ENCODE measurements at places on chromosomes 3 and 15.

GRCh38 chr15:88637841-88638625, 783 bp upstream of the ISG20 start:
- H3K36me3 ChIP-seq = no peaks in the 10 kb centered on the region
- peak overlapping the region; percentile 43 for H3K4me3 ChIP-seq
- no peak for DNase-seq
- no peaks in the 10 kb centered on the region for H3K27me3 ChIP-seq

DNA sequence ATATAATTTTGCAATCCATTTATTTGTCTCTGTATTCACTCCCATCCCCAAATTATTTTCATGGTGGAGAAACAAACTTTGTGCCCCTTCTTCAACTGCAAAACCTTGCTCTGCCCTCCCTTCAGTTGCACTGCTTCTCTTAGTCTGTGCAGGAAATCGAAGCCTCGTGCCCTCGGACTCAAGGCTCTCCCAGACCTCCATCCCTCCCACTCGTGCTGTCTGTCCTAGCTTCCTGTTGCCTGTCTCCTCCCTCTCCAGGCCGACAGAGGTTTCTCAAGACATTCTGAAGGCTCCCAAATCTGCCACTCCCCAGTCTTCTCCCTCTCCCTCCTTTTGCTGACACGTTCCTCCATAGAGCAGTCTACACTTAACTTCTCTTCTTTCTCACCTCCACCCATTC, 177.6 kb downstream of the PDZRN3 start:
- DNase-seq = no peak
- peaks cover 23% of the 10 kb centered on the region for H3K4me1 ChIP-seq
- H3K36me3 ChIP-seq = no peaks in the 10 kb centered on the region
- no peak overlapping the region for H3K27ac ChIP-seq

DNA sequence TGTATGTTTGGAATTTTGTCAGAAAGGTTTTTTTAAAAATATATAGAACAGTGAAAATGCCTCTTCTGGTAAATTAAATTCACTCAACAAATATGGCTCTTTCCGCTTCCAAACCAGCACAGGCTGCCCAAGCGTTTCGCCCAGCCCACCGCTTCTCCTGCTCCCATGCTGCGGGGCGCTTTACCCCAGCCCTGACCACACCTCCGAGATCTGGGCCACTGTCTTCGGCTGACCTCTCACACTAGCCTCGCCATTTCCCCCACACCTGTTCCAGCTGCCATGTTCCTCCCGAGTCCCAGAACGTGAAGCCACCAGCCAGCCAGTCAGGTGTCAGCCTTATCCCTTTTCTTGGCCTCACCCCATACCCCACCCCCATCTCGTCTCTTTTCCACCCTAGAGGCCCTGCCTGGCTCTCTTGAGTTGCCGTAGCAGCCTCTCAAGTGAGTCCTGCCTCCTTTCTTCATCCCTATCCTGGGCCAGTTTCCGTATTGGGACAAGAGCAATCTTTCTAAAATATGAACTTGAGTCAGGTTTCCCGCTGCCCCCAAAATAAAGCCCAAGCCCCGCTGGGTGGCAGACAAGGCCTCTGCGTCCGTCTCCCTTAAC, 46.5 kb downstream of the SLC12A8 start:
- DNase-seq = no peak
- H3K27me3 ChIP-seq = no peaks in the 10 kb centered on the region
- no peaks in the 10 kb centered on the region for H3K36me3 ChIP-seq
- H3K4me1 ChIP-seq = peaks cover 11% of the 10 kb centered on the region

DNA sequence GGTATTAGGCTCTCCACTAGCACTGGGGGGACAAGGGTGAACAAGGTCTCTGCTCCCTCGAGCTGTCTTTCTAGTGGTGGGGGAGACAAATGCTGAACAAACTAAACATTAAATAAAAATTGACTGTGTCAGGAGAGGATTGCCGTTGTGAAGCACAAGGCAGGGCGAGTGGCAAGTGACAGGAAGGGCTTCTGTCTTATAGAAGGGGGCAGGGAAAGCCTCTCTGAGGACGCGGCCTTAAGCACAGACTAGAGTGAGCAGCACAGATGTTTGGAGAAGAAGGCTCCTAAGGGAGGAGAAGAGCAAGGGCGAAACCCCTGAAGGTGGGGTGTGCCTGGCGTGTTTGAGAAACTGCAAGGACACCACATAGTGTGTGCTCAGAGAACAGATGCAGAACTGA, 50.9 kb upstream of the ATP2B2 start:
- no peak overlapping the region for H3K27ac ChIP-seq
- no peaks in the 10 kb centered on the region for H3K36me3 ChIP-seq
- H3K4me3 ChIP-seq = no peak overlapping the region
- no peaks in the 10 kb centered on the region for H3K4me1 ChIP-seq
- no peaks in the 10 kb centered on the region for H3K27me3 ChIP-seq
- peak; percentile 55 for DNase-seq

DNA sequence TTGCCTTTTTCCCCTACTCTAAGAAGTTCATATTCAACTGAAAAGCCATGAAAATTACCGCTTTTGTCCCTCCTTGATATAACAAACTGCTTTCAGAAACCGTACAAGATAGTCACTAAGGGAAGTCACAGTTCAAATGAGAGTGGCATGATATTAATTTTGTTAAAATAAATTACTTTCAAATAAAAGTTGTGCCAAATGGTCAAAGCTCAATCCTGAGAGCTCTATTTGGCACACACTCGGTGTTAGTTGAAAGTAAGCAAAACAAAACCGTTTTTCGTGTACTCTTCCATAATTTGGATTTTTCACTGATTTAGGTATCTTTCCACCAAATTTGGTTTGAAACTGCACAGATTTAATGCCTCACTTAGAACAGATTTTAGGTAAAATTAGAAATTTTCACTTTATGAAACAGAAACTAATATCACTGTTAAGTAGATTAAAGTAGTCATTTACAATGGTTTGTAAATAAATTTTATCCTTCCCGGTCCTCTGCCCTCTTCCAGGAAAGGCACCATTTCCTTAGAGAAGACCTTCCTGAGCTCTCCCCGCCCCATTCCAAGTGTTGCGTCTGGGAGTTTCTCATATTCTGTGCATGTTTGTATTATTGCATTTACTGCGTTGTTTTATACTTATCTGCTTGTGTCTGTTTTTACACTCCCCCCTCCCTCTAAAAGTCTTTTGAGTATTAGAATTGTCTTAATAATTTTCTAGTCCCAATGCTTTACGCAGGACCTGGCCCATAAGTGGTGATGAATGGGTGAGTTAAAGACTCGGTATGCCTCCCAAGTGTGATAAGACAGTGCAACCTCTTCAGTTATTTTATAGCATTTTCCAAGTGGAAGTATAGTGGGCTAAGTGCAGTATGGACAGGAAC, 853 bp downstream of the TCAIM start:
- H3K27me3 ChIP-seq = no peaks in the 10 kb centered on the region
- peaks cover 20% of the 10 kb centered on the region for H3K4me1 ChIP-seq
- H3K4me3 ChIP-seq = peak overlapping the region; percentile 78
- no peak for DNase-seq

- H3K27ac ChIP-seq = no peak overlapping the region
- no peaks in the 10 kb centered on the region for H3K27me3 ChIP-seq
- no peaks in the 10 kb centered on the region for H3K4me1 ChIP-seq
Observed at GRCh38 chr3:42631620-42632019, 21.9 kb upstream of the ZBTB47 start.

GRCh38 chr3:55160241-55160983, 232.6 kb upstream of the LRTM1 start:
- H3K4me1 ChIP-seq = peaks cover 10% of the 10 kb centered on the region
- H3K36me3 ChIP-seq = no peaks in the 10 kb centered on the region
- no peaks in the 10 kb centered on the region for H3K27me3 ChIP-seq

DNA sequence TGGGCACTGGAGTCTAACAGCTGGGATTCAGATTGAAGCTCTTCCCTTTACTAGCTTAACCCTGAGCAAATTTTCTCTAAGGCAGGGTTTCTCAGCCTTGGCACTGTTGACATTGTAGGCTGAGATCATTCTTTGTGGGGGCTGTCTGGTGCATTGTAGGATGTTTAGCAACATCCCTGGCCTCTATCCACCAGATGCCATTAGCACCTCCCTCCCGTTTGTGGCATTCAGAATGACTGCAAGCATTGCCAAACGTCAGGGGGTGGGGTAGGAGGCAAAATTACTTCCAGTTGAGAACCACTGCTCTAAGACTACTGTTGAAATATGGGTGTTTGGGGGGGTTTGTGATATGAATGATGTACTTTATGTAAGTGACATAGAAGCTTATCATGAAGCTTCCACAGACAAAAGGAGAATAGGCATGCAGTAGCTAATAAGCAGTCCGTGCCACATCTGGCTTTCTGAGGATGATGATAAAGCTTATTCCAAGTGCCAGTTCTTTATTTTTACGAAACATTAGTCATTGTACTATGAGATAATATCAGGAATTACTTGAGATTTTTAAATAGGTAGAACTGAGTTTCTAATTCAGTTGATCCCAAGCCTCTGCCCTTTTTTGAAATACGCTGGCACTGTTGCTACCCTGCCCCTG, 39.3 kb downstream of the NKIRAS1 start:
- H3K36me3 ChIP-seq = no peaks in the 10 kb centered on the region
- no peak overlapping the region for H3K27ac ChIP-seq
- no peak overlapping the region for H3K4me3 ChIP-seq
- no peaks in the 10 kb centered on the region for H3K27me3 ChIP-seq
- H3K4me1 ChIP-seq = peaks cover 49% of the 10 kb centered on the region
- no peak for DNase-seq

DNA sequence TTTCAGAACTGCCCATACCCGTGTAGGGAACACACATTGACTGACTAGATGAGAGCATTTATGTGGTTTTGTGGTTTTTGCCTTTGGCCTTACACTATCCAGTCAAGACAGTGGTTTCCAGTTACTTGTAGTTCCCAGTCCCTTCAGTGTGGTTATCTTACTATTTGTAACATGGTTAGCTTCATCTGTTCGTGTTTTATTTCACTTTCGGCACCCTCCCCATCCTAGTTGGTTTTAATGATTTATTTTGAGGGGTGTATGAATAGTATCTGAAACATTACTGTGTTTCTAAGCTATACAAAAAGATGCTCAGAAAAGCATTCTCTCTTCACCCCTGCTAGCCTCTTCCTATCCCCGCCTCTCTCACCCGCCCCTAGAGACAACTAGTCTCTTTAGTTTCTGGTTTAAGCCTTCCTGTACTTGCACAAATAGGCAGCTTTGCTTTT, 14.1 kb downstream of the LYSMD4 start:
- H3K27ac ChIP-seq = no peak overlapping the region
- peak; percentile 7 for DNase-seq
- no peak overlapping the region for H3K4me3 ChIP-seq
- H3K36me3 ChIP-seq = no peaks in the 10 kb centered on the region
- H3K27me3 ChIP-seq = no peaks in the 10 kb centered on the region

- no peaks in the 10 kb centered on the region for H3K4me1 ChIP-seq
- H3K27ac ChIP-seq = no peak overlapping the region
- H3K27me3 ChIP-seq = no peaks in the 10 kb centered on the region
Observed at GRCh38 chr15:33716025-33716424, 252.3 kb upstream of the CHRM5 start.

DNA sequence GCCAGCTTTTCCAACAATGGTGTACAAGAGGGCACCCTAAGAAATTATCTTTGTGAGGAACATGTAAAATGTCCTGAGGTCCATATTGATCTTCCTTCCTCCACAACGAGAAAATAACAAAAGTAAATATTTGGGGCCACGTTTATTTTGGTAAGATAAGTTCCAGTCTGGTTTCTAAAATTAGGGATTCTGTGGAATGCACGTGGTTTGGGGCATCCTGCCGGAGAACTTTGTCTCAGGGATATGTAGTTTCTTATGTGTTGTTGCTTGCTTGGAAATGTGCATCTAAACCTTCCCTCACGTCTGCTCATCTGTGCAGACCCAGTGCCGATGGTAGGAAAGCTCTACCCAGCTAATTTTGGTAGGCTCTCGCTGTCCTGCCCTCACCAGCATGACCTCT, 62.8 kb downstream of the CTDSPL start:
- peak overlapping the region; percentile 51 for H3K27ac ChIP-seq
- H3K36me3 ChIP-seq = no peaks in the 10 kb centered on the region
- peaks cover 53% of the 10 kb centered on the region for H3K4me1 ChIP-seq
- H3K4me3 ChIP-seq = no peak overlapping the region
- H3K27me3 ChIP-seq = no peaks in the 10 kb centered on the region

- no peaks in the 10 kb centered on the region for H3K36me3 ChIP-seq
- H3K4me3 ChIP-seq = no peak overlapping the region
- DNase-seq = no peak
- H3K27me3 ChIP-seq = no peaks in the 10 kb centered on the region
- peaks cover 26% of the 10 kb centered on the region for H3K4me1 ChIP-seq
Observed at GRCh38 chr3:197289726-197290125, 8.7 kb downstream of the DLG1 start.

GRCh38 chr3:124303305-124303910, 311.5 kb upstream of the ROPN1 start:
- H3K27me3 ChIP-seq = no peaks in the 10 kb centered on the region
- H3K27ac ChIP-seq = no peak overlapping the region
- no peaks in the 10 kb centered on the region for H3K36me3 ChIP-seq
- no peaks in the 10 kb centered on the region for H3K4me1 ChIP-seq
- no peak overlapping the region for H3K4me3 ChIP-seq
- DNase-seq = no peak

GRCh38 chr15:38414357-38414756, 39.6 kb upstream of the FAM98B start:
- no peaks in the 10 kb centered on the region for H3K4me1 ChIP-seq
- no peak overlapping the region for H3K27ac ChIP-seq
- no peaks in the 10 kb centered on the region for H3K27me3 ChIP-seq
- no peak overlapping the region for H3K4me3 ChIP-seq
- no peak for DNase-seq

DNA sequence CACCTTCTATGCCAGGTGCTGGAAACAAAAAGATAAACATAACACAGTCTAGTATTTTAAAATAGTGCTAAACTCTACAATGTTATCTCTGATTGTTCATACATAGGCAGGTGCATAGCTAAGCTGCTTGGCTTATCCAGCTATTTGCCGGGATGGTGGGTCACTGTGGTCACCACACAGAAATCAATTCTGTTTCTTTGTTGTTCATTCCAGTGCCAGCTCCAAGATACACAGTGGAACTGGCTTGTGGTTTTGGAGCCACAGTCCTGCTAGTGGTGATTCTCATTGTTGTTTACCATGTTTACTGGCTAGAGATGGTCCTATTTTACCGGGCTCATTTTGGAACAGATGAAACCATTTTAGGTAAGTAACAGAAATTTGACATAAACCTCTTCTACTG, 130.2 kb downstream of the IL1RAP start:
- H3K4me1 ChIP-seq = no peaks in the 10 kb centered on the region
- H3K4me3 ChIP-seq = no peak overlapping the region
- no peaks in the 10 kb centered on the region for H3K36me3 ChIP-seq
- H3K27ac ChIP-seq = no peak overlapping the region
- H3K27me3 ChIP-seq = no peaks in the 10 kb centered on the region

- no peaks in the 10 kb centered on the region for H3K4me1 ChIP-seq
- H3K36me3 ChIP-seq = no peaks in the 10 kb centered on the region
- no peaks in the 10 kb centered on the region for H3K27me3 ChIP-seq
- DNase-seq = no peak
- H3K4me3 ChIP-seq = no peak overlapping the region
Observed at GRCh38 chr3:89252016-89252415, 144.6 kb downstream of the EPHA3 start.

- no peaks in the 10 kb centered on the region for H3K27me3 ChIP-seq
- H3K36me3 ChIP-seq = no peaks in the 10 kb centered on the region
- no peak overlapping the region for H3K27ac ChIP-seq
Observed at GRCh38 chr3:62229211-62229610, 144.1 kb downstream of the FEZF2 start.

GRCh38 chr15:67024314-67024997, 40.9 kb upstream of the SMAD3 start:
- H3K36me3 ChIP-seq = no peaks in the 10 kb centered on the region
- H3K27me3 ChIP-seq = no peaks in the 10 kb centered on the region
- DNase-seq = no peak
- H3K27ac ChIP-seq = peak overlapping the region; percentile 61
- no peak overlapping the region for H3K4me3 ChIP-seq

GRCh38 chr3:111748132-111748531, 110.9 kb upstream of the PHLDB2 start:
- DNase-seq = no peak
- H3K36me3 ChIP-seq = no peaks in the 10 kb centered on the region
- H3K4me3 ChIP-seq = no peak overlapping the region
